ENCODE measurements at places on chromosomes 12 and 14.

- DNase-seq = no peak
These were observed 3.6 kb downstream of the SCAF11 start for GRCh38 chr12:45986641-45987339.

DNA sequence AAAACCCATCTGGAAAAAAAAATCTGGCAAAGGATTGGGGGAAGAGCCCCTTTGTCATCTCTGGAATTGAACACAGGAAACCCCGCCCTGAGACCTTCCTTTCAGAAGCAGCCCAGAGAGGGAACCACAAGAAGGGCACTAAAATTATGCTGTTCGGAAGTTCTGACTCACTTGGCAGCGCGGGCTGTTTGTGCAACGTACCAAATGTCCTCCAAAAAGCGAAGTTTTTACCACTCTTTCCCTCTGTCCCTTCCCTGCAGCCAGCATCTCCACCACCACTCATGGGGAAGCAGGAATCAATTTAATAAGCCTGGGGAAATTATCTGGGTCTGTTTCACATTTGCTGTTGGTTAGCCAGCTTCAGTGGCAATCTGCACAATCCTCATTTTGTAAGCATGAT, 3.2 kb upstream of the SYNE3 start:
- peak; percentile 35 for DNase-seq

DNA sequence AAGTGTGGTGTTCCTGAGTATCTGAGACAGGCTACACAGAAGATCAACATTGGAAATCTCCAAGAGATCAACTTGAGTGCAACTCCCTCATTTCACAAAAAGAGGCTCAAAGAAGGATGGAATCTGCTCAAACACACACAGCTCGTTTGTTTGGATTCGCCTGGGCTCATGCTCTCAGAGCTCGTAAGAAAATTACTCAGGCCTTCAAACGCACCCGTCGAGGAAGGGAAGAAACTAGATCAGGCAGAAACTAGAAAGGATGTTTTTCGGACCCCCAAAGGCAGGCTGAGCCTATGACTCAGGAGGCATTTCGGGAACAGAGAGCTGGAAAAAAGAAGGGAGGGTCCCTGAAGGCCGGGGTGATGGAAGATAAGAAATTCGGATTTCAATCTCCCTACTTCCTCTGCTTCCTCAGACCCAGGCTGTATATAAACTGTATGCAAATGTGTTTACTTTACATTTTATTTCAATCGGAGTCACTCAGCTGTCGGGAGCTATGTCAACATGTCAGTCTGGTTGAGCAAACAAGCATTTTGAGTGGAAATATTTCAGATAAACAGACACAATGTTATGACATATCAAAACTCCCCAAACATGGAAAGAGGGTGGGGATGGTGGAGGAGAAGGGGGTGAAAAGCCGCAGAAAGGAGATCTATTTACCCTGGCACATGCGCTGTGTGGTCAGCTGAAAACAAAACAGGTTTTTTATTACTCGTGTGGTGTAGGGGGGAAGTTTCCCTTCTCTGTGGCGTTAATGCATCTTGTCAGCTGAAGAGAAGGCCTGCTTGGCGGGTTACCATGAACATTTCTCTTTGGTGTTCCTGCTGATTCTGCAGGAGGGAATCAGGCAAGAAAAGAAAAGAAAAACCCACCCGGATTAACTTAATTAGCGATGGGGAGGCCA, 129.1 kb upstream of the TBX3 start:
- DNase-seq = no peak

DNA sequence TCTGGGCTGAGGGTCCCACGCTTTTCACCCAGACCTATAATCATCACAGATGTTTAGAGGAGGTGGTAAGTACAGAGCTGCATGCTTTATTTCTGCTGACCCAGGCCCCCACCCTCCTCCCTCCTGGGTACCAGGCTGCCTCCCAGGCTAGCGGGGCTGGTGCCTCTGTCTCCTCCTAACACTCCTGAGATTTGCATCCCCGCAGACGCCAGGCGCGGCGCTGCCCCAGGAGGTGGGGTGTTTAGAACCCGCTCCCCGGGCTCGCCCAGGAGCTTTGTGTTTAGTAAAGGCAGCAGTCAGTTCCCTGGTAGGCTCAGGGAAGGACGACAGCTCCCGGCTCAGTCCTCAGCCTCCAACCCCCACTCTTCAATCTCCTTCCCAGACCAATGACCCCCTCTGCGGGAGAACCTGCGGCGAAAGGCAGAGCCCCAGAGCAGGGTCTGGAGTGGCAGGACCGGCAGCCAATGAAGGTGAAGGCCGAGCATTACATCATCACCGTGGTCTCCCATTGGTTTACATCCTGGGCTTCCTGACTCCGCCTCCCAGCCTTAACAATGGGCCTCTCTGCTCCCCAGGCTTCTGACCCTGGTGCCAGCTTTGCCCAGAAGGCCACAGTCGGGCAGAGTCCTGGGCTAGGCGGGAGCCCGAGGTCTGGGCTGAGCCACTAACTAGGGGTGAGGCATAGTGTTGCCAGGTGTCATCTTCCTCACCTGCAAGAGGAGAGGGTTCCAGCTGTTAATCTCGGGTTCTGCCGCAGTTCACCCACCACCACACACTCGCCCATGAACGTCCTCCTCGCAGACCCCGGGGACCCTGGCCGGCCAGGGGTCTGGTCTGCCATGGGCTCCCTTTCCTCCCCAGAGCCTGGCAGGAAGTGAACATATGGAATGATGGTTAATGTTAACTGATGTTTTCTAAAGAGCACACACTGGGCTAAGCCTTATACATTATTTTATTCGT, 57.5 kb downstream of the CALM1 start:
- DNase-seq = no peak

DNA sequence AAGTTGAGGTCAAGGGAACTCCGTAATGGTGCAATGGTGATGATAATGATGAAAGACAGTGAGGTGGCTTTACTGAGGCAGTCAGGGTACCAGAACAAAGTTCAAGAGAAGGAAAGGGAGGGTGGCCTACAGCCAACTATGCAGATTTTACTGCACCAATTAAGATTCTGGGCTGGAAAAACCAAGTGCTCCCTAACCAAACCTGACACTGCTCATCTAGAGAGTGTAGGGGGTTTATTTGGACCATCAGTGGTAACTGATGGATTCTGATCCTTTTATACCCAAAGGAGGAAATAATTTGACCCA, 387 bp downstream of the LRRC9 start:
- DNase-seq = no peak

GRCh38 chr14:31360919-31361662, 59.3 kb downstream of the HEATR5A start:
- no peak for DNase-seq
